T-helper 1 cell (primary cell): ENCODE measurements at places on chromosomes 12 and 14.

GRCh38 chr14:24145690-24146452 is 539 bp downstream of the PSME2 start:
- no peak for DNase-seq

DNA sequence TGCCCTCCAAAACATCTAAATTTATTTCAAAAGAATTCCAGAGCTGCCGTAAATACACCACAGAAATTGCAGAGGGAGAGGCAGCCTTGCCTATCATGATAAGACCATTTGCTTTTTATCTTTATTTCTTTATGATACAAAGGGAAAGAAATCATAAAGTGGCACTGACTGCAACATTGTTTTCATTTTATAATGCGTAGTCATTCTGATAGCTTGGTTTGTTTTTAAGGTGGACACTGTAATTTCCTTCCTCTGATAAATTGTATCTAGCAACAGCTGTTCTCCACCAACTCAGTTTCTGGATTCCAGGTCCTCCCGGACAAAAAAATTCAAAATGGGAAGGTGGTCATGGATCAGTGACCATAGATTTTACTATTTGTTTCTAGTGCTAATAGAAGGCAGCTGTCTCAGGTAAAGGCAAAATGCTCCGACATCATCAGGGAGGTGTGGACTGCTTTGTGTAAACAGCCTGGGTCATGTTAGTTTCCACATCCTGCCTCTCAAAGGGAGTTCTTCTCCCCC is 623 bp upstream of the TSPAN8 start:
- DNase-seq: no peak

GRCh38 chr12:52682381-52682660 is 2.1 kb upstream of the KRT1 start:
- DNase-seq: no peak

- no peak for DNase-seq
Observed at GRCh38 chr12:7072035-7072434, 11.5 kb downstream of the C1S start.
